NCI-H1436 (cell line): ENCODE measurements at places on chromosomes 2 and 18.

DNA sequence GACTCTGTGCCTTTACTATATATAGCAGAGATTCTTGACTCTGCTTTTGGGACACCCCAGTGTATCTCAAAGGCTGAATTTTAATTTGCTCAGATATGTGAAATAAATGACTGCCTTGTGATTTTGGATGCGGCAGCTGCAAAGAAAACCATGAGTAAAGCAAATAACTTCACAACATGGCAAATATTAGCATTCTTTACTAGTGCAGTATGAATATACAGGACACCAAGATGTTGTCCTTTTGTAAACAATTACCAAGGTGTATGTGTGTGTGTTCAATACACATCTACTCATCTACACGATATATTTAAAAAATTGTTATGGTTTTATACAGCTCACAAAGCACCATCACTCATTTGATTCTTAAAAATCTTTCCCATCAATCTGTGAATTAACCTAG is 70.6 kb upstream of the TCF4 start:
- no peak for DNase-seq

- peak; percentile 16 for DNase-seq
Measured at GRCh38 chr2:120526047-120526562, 180.2 kb downstream of the INHBB start.

- DNase-seq, result no peak
Measured at GRCh38 chr2:159551806-159552205, 64.5 kb downstream of the BAZ2B start.

GRCh38 chr18:13620818-13621445 is 105.4 kb downstream of the FAM210A start:
- DNase-seq, result no peak

- DNase-seq, result no peak
Measured at GRCh38 chr2:31515586-31515985, 65.2 kb downstream of the SRD5A2 start.

- DNase-seq, result no peak
Measured at GRCh38 chr2:54669677-54670484, 53.6 kb upstream of the EML6 start.

DNA sequence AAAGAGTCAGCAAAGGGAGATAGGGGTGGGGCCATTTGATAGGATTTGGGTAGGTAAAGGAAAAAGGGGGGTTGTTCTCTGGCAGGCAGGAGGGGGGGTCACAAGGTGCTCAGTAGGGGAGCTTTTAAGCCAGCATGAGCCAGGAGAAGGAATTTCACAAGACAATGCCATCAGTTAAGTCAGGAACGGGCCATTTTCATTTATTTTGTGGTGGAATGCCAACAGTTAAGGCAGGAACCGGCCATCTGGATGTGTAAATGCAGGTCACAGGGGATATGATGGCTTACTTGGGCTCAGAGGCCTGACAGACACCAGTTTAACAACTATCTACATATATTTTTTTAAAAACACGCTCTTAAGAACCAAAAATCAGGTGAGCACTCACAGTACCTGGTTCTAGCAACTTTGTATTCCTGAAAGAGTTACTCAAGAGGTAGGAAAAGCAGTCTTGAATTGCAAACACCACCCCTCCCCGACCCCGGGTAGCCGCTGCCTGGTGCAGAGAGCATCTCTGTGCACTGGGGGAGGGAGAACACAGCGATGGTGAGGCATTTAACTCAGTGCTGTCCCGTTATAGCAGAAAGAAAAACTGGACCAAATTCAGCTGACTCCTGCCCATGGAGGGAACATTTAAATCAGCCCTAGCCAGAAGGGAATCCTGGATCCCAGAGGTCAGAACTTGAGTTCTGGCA is 414.5 kb upstream of the KLHL29 start:
- no peak for DNase-seq

- no peak for DNase-seq
Measured at GRCh38 chr2:190110131-190110530, 47.6 kb upstream of the MSTN start.

DNA sequence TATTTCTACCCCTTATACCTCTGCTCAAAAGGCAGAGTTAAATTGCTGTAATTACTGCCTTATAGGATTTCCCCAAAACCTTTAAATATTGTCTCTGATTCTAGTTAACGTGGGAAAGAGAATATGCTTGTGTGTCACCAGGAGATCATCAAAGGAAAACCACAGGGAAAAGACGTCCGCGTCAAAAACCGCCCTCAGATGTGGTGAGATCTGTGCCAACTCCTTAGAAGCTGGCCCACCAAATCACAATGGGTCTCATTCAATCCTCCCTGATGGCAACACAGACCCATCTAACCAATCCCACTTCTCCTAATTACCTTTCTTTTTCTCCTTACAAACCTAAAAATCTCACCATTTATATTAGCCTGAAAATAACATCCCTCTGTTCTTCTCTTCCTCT is 25.4 kb downstream of the VPS54 start:
- DNase-seq, result no peak

DNA sequence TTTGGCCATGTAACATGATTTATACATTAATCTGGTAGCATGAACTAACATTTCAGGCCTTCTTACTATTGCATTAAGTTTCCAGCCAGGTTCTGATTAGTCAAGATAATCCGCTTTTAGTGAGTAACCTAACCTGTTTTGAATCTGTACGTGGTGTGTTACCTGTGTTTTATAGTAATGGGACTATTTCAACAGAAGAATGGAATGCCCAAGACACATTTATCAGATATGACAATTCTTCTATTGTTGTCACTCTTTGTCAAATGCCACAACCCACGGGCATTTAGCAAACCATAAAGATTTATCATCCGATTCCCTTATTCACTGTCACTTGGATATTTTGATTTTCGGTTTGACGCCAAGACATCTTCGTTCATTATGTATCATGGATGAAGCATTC is 117.9 kb downstream of the ETAA1 start:
- no peak for DNase-seq

GRCh38 chr18:27785815-27786471 is 391.0 kb downstream of the CDH2 start:
- DNase-seq, result peak; percentile 66

DNA sequence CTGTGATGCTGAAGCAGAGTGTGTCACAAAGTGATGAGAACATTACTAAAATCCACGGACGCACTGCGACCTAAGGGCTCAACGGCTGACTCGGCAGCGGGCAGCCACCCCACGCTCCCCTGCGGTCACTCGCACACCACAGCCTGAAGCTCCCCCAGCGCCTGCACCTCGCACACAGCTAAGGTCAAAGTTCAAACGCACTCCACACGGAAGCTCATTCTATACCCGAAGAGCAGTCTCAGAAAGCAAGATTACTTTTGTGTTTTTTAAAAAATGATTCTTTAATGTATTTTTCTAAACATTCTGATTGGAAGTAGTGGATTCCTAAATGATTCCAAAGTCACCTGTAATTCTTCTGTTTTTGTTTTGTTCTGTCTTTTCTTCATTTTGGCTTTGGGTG is 21.7 kb downstream of the ASPRV1 start:
- no peak for DNase-seq

GRCh38 chr2:220586980-220587530 is 959.6 kb downstream of the SLC4A3 start:
- no peak for DNase-seq

GRCh38 chr2:175523001-175523400 is 341.5 kb upstream of the ATP5MC3 start:
- no peak for DNase-seq

- DNase-seq, result no peak
Measured at GRCh38 chr2:69535817-69536241, 98.6 kb upstream of the NFU1 start.

- DNase-seq, result no peak
Measured at GRCh38 chr2:190682168-190682567, 33.3 kb downstream of the NAB1 start.

GRCh38 chr18:72436401-72436800 is 107.7 kb downstream of the CBLN2 start:
- peak; percentile 15 for DNase-seq

- DNase-seq, result peak; percentile 79
Measured at GRCh38 chr2:27407798-27408491, 1.4 kb downstream of the PPM1G start.

- no peak for DNase-seq
Measured at GRCh38 chr2:71605173-71605641, 151.8 kb downstream of the DYSF start.

DNA sequence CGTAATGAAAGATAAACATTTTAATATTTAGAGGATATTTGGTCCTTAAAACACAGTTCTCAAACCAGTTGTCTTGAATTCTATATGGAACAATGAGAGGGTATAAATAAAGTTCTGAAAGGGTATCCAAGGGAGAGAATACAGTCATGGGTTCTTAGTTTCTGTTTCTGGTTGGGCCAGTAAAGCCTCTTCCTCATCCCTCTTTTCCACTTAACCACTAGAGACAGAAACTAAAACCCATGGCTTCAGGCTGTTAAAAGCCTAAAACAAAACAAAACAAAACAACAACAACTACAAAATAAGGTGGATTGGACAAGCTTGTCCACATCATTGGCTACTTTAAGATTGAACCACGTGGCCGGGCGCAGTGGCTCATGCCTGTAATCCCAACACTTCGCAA is 18.8 kb downstream of the COQ10B start:
- no peak for DNase-seq

DNA sequence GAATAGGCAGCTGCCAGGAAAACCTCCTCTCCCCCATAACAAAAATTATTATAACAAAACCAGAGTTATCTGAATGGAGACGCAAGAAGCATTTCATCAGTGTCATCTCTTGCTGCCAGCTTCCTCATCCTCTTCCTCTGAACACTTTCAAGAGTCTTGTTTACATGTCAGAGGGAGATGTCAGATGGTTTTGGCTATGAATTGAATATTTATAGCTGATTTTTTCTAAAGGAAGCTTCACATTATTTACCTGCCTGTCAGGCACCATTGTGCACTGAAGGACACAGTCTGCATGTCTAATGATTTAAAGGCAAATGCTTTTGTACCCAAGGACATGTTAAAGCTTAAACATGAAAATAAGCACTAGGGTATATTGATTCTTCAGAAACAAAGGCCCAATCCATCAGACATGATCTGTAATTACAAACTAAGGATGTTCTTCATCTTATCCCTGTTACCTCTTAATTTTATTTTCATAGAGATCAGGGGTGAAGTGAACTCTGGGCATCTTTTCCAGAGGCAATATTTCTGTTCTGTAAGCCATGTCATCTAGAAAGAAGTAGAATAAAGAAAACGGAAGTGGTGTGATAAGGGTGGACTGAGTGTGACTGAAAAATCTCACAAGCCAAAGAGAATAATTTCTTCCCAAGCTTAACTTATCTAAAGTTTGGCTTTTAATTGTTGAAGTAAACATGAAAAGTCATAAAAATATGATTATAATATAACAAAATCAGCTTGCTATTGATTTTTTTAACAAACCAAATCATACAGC is 168.7 kb downstream of the ANKRD44 start:
- no peak for DNase-seq

- no peak for DNase-seq
Measured at GRCh38 chr2:239719791-239720360, 305.3 kb downstream of the NDUFA10 start.

GRCh38 chr2:107025291-107025857 is 139.4 kb upstream of the ST6GAL2 start:
- DNase-seq, result no peak
